ENCODE measurements at places on chromosomes 16 and 17.

- no peak for DNase-seq
Observed at GRCh38 chr16:78689028-78689427, 589.6 kb downstream of the WWOX start.

GRCh38 chr17:67200727-67201301, 44.2 kb downstream of the HELZ start:
- DNase-seq, result no peak

GRCh38 chr17:64162554-64162953, 32.6 kb upstream of the ERN1 start:
- no peak for DNase-seq

DNA sequence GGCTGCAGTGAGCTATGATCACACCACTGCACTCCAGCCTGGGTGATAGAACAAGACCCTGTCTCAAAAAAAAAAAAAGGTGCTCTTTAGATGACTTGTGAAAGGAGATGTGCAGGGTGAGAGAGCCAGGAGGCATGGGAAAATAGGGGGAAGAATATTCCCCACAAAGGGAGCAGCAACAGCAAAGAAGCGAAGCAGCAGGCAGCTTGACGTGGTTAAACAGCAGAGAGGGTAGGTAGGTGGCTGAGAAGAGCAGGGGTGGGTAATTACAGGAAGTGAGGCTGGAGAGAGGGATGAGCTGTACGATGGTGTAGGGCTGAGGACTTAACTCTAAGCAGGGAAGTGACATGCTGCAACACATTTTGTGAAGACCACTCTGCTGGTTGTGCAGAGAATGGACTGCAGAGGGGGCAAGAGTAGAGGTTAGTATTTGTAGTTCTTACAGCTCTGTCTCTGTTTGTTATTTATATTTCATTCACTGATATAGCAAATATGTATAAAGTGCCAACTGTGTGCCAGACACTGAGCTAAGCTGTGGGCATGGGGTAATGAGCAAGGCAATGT, 1.6 kb downstream of the HEATR3 start:
- DNase-seq, result no peak

- no peak for DNase-seq
Observed at GRCh38 chr16:50494501-50495491, 53.4 kb upstream of the NKD1 start.

GRCh38 chr17:7843536-7844291, 9.7 kb downstream of the KDM6B start:
- DNase-seq, result no peak

DNA sequence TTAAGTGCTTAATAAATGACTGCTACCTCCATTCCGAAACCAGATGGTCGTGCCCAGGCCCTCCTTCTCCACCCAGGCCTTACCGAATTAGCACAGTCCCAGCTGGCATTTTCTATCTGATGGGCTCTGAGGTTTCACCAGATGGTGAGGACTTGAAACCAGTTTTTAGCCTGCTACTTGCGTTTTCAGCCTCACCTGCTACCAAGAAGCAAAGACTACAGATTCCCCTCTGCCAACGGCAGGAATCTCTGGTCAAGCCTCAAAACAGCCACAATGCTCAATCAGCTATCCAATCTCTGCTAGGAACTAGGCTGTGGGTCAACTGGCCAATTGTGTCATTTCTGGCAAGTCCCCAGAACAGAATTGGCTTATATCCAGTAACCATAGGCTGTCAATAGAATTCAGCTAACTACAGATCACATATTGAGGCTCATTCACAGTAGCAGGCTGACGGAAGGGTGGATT, 11.7 kb downstream of the PECAM1 start:
- no peak for DNase-seq

- DNase-seq, result no peak
Observed at GRCh38 chr16:53846971-53847370, 143.0 kb downstream of the FTO start.

DNA sequence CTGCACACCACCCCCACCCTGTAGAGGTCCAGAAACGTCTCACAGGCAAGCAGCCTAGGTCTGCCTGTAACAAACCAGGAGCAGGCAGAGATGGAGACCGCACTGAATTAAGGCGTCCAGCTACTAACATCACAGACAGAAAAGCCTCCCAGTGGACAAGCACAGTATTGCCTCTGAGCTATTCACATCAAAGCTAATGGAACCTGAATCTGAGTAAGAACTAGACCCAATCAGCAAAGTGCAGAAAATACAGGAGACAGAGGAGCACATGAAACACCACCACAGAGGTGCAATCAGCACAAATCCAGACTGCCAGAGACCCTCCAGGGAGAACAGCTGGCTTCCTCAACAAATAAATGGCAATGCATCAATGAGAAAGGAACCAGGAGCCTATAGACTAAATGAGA, 22.2 kb upstream of the PEMT start:
- DNase-seq, result no peak

GRCh38 chr17:41464173-41464572, 3.0 kb downstream of the KRT32 start:
- no peak for DNase-seq

GRCh38 chr17:51128076-51128475, 7.4 kb upstream of the SPAG9 start:
- DNase-seq, result no peak

DNA sequence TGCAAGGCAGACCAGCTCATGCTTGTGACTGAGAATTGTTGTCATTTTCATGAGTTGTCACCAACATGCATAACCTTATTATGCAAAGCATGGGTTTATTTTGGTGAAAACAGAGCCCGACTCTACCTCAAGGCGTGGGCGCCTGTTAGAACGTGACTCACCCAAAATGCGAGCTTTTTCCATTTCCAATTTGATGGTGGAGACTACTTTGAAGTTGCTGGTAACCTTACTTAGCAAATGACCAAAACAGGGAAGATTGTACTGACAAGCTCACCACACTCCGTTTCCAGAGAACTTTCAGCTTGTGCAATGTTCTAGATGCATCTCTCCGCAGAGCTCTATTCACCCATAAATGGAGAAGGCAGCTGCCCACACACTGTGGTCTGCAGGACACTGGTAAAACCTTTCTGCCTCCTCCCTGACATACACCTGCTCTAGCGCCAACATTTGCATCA, 284.5 kb downstream of the MAF start:
- no peak for DNase-seq

DNA sequence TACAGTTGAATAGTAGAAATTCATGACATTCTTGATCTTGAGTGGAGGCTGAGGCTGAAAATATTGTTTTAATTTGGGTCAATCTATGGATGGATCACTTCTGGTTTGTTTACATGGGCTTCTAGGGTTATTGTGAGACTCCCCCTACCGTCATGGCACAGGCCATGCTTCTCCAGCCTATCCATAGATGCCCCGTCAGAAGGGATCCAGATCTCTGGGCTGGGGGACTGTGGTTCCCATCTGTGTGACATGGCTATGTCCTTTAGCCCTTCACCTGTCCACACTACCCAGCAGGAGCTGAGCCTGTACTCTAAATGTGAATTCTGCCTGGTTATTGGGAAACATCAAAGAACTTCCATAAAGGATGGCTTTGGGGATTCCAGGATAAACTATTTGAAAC, 160.4 kb downstream of the ABCC12 start:
- DNase-seq, result no peak

DNA sequence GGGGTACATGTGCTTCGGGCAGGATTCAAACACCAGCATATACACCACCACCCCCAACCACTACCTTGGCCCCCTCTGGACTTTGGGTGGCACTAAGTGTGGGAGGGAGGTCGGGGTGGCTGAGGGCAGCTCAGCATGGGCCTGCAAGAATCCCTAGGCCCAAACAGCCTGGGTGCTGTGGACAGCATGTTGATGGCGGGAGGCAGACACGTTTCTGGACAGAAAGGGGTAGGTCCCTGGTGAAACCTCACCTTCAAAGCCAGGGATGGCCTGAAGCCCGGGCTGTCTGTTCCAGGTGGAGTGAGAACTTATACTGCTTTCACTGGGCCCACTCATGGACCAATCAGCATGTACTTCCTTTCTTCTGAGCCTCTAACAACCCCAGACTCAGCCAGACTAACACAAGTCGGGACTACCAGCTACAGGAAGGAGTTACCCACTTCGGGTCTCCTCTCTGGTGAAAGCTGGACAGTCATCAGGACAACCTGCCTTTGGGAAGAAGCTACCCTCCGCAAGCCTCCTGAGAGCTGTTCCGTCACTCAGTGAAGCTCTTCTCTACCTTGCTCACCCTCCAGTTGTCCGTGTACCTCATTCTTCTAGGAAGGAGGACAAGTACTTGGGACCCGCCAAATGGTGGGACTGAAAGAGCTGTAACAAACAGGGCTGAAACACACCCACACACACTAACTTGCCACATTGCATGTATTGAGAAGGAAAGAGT, 203.0 kb downstream of the CPPED1 start:
- DNase-seq, result no peak

DNA sequence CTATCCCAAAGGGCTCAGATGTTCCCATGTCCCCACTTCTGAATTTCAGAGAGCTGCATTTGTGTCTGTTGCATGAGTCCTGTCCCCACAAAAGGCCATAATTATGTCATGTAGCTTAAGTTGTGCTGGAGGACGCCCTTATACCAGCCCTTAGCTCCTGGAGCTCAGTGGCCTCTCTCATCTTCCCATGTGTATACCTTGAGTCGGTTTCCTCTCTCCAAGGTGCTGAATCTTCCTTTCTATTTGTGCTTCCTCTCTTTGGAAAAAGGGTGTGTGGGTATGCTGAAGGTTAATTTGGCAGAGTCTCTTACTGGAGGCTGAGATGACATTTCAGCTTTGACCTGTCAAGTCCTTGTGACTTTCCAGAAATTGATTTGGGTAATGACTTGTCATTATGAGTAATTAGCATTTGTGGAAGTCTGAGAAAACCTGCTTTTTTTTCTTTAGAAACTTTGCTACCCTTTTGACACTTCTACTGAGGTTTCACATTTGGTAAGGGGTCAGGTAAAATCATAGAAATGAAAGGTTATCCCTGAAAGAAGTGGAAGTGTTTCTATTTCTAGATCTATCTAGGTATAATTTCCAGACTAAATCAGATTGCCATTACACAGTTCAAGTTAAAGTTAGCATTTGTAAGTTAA, 185.4 kb downstream of the ABCC12 start:
- DNase-seq, result no peak

DNA sequence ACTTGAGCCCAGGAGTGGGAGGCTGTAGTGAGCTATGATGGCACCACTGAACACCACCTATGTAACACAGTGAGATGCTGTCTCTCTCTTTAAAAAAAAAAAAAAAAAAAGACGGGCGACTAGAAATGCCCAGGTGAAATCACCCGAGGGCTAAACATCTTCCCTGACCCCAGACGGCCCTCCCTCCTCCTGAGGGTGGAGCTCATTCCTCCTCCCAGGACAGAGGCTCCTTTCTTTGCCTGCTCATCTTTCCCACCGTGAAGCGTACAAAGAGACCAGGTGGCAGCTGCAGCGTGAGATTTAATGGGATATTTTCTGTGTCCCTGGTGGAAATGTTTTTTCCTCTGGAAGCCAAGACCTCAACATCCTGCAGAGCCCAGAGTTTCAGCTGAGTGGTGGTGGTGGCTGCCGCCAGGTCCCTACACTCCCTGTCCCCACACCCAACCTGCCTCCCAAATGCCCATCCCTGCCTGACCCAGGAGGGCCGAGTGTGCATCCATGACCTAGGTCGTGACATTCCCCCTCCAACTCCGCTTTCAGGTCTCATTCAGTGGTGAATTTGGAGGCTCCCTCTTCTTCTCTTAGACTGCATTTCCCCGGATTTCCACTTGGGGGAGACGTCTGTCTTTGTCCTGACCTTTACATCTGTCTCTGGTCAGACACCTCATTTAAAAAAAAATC, 14.4 kb upstream of the GPRC5B start:
- DNase-seq, result no peak

GRCh38 chr17:66654764-66655163, 180.2 kb upstream of the CACNG5 start:
- DNase-seq, result no peak

DNA sequence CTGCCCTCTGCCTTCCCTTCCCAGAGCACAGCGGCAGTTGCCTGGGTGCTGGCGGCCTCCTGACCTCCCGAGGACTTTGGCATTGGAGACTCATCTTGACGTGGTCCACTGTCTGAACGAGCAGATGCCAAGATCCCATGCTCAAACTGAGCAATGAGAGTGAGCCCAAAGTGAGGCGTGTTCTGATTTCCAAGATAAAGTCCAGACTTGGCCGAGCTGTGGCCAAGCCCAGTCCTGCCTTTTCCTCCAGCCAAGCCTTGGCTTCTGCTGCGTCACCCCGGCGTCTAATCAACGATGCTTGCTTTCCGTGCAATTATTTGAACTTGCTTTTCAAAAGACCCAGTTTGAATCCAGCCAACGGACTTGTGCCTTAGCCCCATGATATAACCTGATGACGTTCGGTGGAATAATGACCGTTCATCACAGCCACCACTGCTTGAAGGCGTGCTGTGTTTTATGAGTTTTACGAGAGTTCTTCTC, 179.2 kb downstream of the IRF8 start:
- no peak for DNase-seq

GRCh38 chr17:80374732-80375585, 40.0 kb upstream of the ENDOV start:
- no peak for DNase-seq

DNA sequence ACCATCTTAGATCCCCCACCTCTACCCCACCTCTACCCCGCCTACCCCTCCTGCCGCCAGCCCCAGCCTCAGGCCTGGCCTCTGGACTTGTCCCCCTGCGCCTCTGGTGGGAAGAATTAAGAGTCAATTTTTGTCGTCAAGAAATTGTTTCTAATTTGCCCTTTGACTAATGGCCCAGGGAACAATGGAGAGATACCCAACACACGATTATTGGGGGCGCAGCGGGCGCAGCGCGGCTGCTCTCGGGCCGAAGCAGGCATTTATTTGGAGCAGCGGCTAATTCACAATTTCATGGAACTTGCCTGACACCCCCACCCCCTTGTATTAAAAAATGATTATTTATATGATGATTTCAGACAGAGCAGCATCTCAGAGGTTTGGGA, 4.4 kb upstream of the BAHCC1 start:
- no peak for DNase-seq

- DNase-seq, result no peak
Observed at GRCh38 chr16:66364959-66365306, 1.6 kb upstream of the CDH5 start.

GRCh38 chr16:87466975-87467501, 25.8 kb downstream of the ZCCHC14 start:
- no peak for DNase-seq

GRCh38 chr17:49554694-49555494, 20.8 kb upstream of the NXPH3 start:
- no peak for DNase-seq

- DNase-seq, result no peak
Observed at GRCh38 chr17:82118815-82119380, 20.9 kb upstream of the FASN start.

- no peak for DNase-seq
Observed at GRCh38 chr16:1167276-1168107, 14.6 kb downstream of the CACNA1H start.

GRCh38 chr17:73874008-73874720, 229.9 kb upstream of the SDK2 start:
- no peak for DNase-seq
